Dorsolateral prefrontal cortex (tissue), 122 donors: ENCODE measurements at places on chromosomes 13 and 19. TPM values are rescaled to one million over a fixed set of nuclear protein-coding genes. Genes with fewer than 3 reads are reported as not detected.

DNA sequence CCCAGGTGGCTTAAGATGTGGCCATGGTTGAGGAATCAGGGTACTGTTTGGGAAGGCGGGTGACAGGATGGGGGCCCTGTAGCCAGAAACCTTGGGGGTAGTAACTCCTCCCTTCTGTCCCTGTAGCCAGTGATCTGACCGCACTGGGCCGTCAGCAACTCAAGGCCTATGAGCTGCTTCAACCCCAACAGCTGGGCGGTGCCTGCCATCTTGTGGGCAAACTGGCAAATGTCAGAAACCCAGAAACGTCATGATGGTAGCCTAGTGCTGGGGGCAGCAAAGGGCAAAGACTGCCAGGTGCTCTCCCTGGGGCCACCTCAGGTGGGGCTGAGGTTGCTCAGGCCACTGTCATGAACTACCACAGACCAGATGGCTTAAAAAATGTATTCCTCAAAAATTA, 3.5 kb downstream of the COPE start:
- peak; percentile 78 for DNase-seq

- peak; percentile 78 for DNase-seq
Measured at GRCh38 chr19:4139614-4140236, 13.7 kb upstream of the CREB3L3 start.

The KIR3DL1 gene
- total RNA-seq, result not detected

DNA sequence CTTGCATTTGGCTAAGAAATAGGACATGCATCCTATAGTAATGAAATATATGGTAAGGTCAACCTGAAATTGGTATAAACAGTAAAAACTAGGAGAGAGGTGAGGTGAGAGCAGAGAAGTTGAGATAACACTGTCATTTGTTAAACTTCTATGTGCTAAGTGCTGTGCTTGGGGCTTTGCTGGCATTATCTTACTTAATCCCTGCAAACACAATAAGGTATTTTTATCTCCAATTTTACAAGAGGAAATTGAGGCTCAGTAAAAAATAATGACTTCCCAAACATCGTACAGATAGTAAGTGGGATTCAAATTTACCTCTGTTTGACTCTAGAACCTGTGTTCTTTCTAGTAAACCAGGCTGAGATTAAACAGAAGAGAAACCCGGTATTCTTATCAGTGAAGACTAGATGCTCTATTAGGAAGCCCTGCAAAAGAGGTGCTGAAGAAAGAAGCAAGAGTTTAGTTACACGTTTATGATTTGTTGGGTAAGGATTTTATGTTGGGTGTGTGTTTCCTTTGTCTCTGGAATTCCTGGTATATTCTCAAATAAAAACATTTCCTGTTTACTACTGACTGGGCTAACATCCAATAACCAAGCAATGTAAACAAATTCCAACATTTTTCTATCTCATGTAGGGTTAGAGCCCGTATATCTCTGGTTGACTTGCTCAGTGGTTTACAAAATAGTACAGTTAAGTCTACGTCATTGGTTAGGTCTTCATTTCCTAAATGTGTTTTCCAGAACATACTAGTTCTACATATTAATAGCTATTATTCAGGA, 137.3 kb upstream of the FNDC3A start:
- DNase-seq, result no peak

The FXYD7 gene
- total RNA-seq, result 132 TPM

The KPTN gene
- total RNA-seq, result 16.1 TPM

- no peak for DNase-seq
Measured at GRCh38 chr19:14015524-14016035, 9.5 kb upstream of the RFX1 start.

- no peak for DNase-seq
Measured at GRCh38 chr19:9149997-9150396, 9.8 kb downstream of the ZNF317 start.

DNA sequence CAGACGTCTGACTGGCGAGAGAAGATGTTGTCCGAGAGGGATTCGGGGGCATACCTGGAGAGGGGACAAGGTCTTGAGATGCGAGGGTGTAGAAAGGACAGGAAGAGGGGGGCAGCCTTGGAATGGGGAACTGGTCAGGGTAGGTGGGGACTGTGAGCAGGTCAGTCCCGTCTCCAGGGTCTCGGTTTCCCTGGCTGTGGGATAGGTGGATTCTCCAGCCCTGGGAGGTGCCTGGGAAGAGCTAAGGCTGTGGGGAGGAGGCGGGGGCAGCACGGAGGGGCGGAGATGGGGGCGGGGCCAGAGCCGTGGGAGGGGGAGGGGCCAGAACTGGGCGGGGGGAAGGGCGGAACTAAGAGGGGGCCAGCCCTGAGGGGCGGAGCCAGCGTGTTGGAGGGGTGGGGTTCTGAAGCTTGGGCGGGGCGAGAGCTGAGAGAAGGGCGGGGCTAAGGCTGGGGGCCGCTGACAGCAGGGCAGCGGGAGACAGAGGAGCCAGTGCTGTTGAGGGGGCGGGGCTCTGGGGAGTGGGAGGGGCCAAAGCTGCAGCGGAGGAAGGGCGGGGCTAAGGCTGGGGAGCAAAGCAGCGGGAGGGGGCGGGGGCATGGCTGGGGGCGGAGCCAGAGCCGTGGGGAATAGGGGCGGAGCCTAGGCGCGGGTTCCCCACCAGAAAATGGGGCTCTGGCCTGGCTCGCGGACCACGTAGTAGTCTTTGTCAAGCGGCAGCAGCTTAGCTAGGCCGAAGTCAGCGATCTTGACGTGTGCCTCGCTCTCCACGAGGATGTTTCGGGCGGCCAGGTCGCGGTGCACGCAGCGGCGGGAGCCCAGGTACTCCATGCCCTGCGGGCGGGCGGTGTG, 9.5 kb upstream of the INSL3 start:
- DNase-seq, result peak; percentile 95

GRCh38 chr13:43545317-43545874, 241.4 kb downstream of the ENOX1 start:
- no peak for DNase-seq

The NMRK2 gene
- total RNA-seq, result not detected

The ZNF578 gene
- total RNA-seq, result 3.1 TPM

The SH2D3A gene
- total RNA-seq, result not detected

The CYP4F11 gene
- total RNA-seq, result 10.3 TPM

DNA sequence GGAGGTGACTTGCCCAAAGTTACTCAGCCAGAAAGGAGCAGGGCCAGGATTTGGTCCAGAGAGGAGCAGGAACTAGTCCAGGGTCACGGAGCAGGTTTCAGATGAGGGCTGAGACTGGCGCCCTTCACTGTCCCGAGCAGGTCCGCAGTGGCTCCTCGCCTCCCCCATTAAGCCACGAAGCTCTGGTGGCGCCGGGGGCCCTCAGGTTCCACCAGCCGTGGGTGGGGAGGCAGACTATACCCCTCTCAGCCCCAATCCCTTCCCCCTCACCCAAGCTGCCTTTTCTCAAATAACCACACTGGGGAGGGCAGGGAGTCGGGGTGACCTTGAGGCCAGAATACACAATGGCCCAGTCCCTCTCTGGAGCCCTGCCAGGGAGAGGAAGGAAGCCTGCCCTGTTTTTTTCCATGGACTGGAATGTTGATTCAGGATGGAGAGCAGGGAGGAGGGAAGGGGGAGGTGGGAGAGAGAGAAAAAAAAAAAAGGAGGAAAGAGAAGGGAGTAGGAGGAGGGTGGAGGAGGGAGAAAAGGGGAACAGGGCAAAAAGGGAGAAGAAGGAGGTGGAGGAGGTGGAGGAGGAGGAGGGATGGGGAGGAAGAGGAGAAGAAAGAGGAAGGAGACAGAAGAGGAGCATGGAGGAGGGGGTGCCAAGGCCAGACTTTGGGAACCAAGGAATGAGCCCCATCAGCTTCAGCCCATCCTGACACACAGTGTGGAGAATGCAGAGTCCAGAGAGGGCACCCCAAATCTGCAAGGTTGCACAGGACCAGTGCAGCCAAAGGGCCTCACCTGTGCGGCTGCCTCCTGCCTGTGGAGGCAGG, 19.7 kb downstream of the CEACAM16 start:
- no peak for DNase-seq

- DNase-seq, result peak; percentile 33
Measured at GRCh38 chr13:95643936-95644598, 439 bp downstream of the DZIP1 start.

The GSX1 gene
- not detected for total RNA-seq

The LIM2 gene
- not detected for total RNA-seq

GRCh38 chr13:44116562-44117332, 237.0 kb downstream of the LACC1 start:
- DNase-seq, result peak; percentile 39

DNA sequence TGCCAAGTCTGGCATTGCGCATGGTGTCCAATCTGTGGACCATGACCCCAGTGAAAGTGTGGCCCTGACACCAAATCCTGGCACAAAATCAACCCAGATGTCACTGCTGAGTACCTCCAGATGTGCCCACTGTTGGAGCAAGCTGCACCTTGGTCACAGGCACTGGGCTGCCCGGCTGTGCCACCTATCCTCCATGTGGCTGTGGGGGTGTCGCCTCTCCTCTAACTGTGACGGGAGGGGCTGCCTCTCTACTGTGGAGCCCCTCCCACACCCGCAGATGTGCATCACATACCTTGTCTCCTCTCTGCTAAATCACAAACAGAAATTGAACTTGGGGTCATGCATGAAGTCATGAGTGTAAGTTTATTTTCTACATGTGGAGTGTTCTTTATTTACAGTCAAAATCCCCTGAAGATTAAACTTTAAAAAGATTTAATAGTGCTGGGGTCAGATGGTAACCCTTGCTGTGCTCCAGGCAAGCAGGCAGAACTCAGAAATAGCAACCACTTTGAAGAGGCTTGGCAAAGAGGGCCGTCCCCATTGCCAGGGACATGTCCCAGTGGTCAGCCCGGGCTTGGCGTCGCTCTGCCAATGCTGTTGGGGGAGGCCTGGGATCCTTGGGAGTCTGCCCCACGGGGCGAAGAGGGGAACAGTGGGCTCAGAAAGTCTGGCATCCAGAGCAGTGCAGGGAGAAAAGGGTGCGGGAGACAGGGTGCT, 46.4 kb upstream of the ZNF536 start:
- DNase-seq, result no peak

The SMAD9 gene
- total RNA-seq, result 11.9 TPM

- DNase-seq, result no peak
Measured at GRCh38 chr19:38549942-38550341, 67.8 kb downstream of the MAP4K1 start.

DNA sequence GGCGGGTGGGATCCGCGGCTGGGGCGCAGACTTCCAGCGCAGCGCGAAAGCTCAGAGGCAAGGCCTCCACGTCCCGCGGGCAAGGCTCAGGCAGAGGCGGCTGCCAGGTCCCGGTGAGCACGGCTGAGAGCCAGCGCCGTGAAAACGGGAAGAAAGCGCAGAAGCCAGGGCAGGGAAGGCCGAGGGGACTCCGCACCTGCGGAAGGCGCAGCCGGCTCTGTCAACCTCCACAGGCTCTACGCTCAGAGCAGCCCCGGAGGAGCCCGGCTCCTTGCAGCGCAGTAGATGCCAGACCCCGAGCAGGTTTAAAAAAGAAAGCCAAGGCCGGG, 131.0 kb downstream of the RNF17 start:
- no peak for DNase-seq

The TGFBR3L gene
- 28.1 TPM for total RNA-seq

The FOXO1 gene
- 17.6 TPM for total RNA-seq

GRCh38 chr13:105991622-105992277, 543.7 kb downstream of the EFNB2 start:
- no peak for DNase-seq

The GRK1 gene
- 1.2 TPM for total RNA-seq

DNA sequence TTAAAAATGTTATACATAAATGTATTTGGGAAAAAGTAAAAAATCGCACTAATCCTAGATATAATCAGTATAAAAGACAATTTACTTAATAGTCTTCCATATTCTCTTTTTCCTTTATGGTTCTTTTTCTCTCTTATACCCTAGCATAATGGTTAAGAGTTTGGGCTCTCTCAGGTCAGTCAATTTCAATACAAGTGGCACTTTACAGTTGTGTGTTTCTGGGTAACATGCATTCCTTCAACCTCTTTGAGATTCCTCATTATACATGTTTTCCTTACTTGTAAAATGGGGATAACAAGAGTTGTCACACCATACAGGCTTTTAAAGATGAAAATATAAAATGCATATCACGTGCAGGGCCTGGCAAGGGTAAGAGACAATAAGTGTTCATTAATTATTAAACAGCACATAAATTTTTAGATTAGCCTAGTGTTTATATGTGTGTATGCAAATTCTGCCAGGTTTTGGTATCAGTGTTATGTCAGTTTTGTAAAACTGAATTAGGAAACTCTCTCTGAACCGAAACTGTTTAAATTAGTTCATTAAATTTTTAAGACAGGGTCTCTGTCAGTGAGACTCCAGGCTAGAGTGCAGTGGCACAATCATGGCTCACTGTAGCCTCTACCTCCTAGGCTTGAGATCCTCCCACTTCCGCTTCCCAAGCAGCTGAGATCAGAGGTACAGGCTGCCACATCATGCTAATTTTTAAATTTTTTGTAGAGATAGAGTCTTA, 49.8 kb downstream of the ELF1 start:
- no peak for DNase-seq

DNA sequence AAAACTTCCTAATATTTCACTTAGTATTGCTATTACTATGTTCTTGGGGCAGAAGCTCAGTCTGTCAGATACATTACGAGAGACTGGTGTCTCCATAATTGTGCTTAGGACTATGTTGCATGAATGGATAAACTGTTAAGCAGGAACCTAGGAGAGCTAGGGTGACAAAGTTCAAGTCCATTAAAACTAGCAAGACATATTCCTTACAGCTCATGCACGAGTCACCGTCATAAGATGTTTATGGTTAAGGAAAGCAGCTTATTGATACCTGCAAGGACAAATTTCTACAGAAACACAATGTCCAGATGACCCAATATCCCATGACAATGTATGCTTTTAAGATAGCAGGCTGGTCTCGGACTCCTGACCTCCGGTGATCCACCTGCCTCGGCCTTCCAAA, 5.7 kb upstream of the ZNF813 start:
- DNase-seq, result no peak

- DNase-seq, result peak; percentile 63
Measured at GRCh38 chr13:110874508-110874960, 40.3 kb downstream of the ANKRD10 start.

The SIAH3 gene
- total RNA-seq, result 3.3 TPM

DNA sequence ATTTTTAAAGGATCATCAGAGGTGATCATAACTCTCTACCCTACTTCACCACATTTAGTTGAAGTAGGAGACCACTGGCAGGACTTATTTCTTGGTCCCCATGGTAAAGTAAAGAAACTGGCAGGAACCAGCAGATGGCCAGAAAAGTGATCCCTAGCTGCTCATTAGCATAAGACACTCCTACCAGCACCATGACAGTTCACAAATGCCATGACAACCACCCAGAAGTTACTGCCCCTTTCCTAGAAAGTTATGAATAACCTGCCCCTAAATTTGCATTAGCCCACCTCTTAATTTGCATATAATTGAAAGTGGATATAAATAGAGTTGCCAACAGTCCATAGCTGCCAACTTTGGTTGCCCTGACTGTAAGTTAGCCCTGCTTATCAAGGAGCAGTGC, 18.4 kb upstream of the RUBCNL start:
- no peak for DNase-seq
